GM23248 (cell line): ENCODE measurements at places on chromosomes 13 and 19.

DNA sequence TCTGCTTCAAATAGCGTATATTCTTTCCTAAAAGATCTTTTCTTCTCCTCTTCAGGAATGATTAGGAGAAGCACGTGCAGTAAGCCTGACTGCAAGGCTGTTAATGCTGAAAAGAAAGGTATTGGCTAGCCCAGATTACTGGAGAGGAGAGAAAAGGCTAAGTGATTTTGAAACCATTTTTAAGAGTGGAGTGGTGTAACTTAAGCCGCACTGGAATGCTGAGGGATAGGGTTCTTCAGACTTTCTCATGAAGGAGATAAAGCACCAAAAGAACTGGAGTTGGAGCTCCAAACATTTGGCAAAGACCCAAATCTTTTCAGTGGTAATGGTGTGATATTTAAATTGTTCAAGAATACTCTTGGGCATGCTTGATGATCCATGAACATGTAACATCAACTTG, 388.3 kb downstream of the COG6 start:
- DNase-seq = no peak

GRCh38 chr19:55858401-55858800, 22.1 kb downstream of the NLRP4 start:
- DNase-seq = no peak

GRCh38 chr13:57045826-57046546, 94.7 kb upstream of the PRR20A start:
- DNase-seq = no peak

DNA sequence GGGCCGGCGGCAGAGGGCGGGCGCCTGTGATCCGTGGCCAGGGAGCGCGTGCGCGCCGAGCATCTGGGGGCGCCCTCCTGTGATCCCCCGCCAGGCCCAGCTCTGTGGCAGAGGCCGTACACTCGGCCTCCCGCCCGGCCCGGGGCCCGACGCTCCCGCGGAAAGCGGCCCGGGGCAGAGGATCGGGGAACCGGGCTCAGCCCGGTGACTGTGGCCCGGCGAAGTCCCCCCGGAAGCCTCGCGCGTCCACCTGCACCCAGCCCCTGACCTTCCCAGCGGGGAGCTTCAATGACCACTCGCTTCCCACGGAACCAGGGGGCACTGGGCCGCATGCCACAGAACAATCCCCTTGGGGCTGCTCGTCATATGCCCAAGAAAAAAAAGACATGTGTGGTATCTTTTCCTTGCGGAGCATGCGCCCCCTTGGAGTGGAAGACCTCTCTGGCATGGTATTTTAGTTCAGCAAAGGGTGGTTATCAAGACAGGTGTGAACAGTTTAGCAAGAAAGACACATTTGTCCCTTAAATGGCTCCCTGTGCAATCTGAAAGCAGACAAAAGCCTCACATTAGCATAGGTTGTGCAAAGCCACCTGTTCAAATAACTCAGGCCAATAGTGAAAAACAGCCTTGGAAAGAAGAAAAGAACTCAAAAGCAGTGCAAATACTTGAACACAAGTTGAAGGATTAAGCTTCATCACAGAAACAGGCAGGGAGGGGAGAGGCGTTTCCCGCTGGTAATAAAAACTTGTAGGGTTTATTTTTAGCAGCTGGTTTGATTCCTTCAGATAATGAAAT, 290.9 kb upstream of the SOX21 start:
- no peak for DNase-seq

GRCh38 chr13:76725211-76725610, 161.0 kb downstream of the KCTD12 start:
- DNase-seq = peak; percentile 68
